GM13976 (cell line): ENCODE measurements at places on chromosomes 7 and 10.

DNA sequence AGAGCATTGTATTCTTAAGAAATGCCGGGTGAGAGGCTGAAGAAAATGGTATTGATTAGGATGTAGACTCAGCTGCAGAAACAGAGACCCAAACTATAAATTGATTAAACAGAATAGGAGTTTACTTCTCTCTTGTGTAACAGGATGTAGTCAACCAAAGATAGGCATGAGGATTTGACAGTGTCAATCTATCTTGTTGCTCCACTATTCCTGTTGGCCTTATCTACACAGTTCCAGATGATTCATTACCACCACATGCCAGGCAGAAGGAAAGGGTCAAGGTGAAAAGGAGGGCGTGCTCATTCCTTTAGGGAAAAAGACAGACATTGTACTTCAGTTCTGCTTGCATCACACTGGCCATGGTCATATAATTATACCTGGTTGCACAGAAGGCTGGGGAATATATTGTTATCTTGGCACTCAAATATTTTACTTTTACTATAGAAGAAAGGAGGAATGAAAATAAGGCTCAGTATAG lies 11.9 kb upstream of the DMTF1 start:
- no peak for DNase-seq

GRCh38 chr10:38054361-38054797 lies 39.8 kb upstream of the ZNF37A start:
- DNase-seq, result no peak

- DNase-seq, result no peak
Measured at GRCh38 chr7:125355899-125356298, 426.3 kb upstream of the POT1 start.

DNA sequence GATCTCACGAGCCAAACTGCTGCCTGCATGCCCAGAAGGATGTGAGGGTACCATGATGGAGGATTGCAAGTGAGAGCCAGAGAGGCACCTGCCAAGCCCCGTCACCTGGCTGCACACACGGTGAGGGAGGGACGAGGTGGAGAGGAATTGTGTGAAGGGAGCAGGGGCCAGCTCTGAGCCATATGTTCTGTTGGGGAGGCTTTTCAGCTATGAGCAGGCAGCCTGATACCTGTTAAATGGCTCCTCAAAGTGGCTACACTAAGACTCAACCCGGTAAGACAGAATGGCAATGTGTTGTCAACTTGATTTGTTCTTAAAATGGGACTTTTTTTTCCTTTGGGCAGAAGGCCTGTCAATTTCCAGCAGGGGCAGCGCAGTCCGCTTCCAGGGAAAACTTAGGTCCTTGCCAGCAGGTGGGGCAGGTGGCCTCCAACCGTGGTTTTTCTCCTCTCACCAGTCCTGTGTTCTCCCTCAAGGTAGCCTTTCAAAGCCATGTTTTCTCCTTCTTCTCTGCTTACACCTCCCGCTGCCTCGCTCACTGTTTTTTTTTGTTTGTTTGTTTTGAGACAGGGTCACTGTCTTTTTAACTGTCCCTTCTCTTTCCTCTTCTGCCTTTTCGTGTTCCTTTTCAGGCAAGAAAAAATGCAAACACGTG lies 57.7 kb upstream of the ZNRF2 start:
- DNase-seq, result no peak

GRCh38 chr7:140639366-140640053 lies 1.1 kb downstream of the DENND2A start:
- DNase-seq, result no peak

DNA sequence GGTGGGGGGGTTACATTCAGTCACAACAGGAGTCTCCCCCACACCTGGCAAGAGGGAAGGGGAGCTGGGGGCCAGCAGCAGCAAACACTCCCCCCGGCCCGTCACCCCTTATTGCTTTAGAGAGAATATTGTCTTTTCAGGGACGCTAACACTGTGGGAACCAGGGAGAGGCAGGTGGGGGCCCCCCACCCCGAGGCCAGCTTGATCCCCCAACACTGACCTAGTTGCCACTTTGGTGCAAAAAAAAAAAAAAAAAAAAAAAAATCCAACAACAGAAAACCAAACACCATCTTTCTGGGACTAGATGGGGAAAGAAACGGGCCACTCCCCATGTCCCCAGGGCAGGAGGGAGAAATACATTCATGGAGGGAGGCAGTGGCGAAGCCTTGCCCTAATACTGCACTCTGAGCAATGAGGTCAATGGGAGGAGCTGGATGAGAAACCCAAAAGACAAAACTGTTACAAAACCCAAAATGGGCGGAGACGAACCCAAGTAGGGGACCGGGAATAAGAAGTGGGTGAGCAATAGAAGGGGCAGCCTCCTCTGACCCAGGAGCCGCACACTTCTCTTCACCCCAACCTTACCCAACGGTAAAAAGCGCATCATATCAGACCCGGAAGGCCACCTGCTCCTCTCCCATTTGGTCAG lies 6.5 kb downstream of the GNB2 start:
- DNase-seq, result peak; percentile 20

DNA sequence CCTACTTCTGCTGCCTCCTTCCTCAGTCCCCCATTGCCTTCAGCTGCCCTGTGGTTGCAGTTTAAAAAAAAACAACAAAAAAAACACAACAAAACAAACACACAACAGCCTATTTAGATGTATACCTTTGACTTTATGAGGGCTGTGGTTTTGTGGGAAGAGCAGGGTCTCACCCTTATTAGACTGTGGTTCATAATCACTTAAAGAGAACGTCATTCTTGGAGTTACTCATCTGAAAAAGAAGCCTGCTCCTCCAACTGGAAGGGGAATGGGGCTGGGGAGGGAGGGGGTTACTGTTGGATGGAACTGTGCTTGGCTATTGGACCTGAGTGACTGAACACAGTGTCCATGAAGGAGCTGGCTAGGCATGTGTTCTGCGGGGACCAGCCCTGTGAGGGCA lies 48.1 kb downstream of the SDK1 start:
- DNase-seq, result no peak

DNA sequence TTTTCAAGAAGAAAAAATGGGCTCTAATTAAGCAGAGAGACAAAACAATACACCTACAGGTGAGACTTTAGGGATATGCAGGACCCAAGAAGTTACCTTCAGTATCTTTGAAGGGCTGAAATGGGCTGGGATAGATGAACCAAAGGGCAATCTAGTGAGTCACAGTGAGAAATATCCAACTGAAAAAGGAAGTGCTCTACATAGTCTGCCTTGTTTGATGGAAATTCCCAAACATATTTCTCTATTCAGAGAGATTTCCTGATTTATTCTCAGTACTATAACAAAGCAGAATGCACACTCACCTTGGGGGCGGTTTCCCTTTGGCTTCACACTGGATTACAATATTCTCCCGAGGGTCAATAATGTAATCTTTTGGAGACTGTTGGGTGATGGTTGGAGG lies 104.1 kb upstream of the LAMB4 start:
- DNase-seq, result no peak

GRCh38 chr7:124257638-124258308 lies 224.9 kb upstream of the TMEM229A start:
- peak; percentile 35 for DNase-seq

DNA sequence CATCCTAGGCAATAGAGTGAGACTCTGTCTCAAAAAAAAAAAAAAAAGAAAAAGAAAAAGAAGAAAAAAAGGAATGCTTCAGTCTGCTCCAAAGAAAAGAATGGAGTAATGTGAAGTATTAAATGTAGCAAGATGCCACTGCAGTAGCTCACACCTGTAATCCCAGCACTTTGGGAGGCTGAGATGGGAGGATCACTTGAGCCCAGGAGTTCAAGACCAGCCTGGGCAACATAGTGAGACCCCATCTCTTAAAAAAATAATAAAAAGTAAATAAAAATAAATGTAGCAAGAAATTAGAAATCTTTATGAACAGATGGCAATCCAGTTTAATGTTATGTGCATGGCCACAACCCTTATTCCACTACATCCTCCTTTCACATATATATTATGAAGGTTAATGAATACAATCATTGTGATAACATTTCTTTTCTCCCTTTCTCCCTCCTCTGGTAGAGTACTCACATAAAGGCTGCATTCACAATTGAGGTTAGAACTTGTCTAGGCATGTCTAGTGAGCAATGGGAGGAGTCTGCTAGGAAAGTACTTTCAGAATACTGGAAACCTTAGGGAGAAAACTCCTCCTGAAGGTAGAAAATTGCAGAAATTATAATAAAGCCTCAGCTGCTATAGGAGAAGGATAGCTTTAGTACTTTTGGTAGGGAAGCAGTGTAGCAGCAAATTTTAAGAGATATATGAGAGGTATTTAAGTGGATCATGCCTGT lies 20.4 kb downstream of the KLLN start:
- DNase-seq, result no peak

DNA sequence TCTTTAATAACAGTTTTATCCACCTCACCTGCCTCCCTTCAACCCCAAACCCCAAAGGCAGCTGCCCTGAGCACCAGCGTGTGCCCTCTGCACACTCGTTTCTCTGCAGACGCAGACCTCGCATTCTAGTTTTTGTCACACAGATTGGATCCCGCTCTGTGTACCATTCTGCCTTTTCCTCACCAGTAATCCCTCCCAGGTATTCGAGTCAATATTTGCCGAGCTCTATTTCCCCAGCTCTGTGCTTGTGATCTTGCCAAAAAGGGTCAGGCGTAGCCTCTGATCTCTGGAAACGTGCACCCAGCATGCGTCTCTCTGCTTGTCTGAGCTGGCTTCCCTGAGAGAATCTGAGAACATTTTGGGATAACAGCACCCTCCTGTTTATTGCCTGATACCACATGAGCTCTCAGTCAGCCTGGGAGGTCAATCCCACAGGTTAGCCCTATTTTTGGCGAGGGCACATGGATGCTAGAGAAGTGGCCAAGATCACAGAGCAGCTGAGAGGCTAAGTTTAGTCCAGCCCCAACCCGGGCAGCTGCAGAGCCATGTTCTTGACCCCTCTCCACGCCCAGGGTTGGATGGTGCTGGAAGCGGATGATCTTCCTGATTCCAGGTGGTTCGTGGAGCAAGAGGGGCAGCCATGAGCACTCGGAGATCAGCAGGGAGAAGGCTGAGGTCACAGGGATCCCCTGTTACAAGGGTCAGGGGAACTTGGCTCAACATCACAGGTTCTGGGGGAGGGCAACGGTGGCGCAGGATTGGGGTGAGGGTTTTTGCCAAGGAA lies 29.1 kb downstream of the FOXL3 start:
- DNase-seq, result no peak

GRCh38 chr7:113071465-113071864 lies 15.2 kb downstream of the GPR85 start:
- no peak for DNase-seq

DNA sequence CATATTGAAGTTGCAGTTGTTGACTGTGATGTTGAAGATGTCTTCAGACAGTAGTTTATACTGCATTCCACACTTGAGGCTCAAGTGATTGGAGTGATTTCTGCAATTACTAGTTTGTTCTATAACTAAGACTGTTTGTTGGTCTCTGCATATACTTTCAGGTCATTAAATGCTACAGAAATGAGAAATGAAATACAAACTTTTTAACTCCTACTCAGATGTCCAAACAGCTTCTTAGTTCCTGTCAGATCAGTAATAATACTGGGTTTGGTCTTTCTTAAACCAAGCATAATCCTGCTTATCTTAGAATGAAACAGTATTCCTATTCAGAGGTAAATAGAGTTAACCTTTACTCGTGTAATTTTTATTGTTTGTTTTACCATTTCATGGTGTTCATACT lies 115.9 kb downstream of the CCNY start:
- DNase-seq, result no peak
